ENCODE measurements at places on chromosomes 16 and 17.

DNA sequence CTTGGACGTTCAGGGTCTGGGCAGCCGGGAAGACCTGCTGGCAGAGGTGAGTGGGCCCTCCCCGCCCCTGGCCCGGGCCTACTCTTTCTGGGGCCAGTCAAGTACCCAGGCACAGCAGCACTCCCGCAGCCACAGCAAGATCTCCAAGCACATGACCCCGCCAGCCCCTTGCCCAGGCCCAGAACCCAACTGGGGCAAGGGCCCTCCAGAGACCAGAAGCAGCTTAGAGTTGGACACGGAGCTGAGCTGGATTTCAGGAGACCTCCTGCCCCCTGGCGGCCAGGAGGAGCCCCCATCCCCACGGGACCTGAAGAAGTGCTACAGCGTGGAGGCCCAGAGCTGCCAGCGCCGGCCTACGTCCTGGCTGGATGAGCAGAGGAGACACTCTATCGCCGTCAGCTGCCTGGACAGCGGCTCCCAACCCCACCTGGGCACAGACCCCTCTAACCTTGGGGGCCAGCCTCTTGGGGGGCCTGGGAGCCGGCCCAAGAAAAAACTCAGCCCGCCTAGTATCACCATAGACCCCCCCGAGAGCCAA lies 8.6 kb upstream of the ABCC3 start:
- H3K27ac ChIP-seq = peak overlapping the region; percentile 9
- no peak overlapping the region for H3K4me3 ChIP-seq
- peak; percentile 58 for DNase-seq
- peaks cover 32% of the 10 kb centered on the region for H3K4me1 ChIP-seq
- no peaks in the 10 kb centered on the region for H3K36me3 ChIP-seq
- no peaks in the 10 kb centered on the region for H3K27me3 ChIP-seq

DNA sequence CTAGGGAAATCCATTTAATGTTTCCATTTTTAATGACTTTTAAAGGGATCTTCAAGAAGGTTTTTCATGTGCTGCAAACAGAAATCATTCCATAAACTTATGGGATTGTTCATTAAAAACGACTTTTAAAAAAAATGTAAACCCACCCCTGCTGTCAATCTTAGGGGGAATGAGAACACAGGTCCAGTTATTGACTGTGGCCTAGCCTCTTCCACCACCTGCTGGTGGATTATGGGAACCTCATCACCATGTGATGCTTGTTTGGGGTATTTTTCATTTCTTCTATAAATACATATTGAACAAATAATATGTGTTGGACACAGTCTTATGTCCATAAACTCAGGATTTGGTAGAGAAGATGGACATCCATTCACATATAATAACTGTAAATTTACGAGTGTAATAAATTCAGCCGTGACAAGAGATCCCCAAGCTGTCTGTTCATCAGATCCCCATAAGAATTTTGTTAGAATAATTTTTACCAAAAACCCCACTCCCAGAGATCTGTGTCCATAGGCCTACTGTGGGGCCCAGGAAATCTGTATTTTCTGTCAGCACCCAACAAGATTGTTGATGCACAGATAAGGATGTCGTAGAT lies 42.0 kb upstream of the TMC5 start:
- H3K4me1 ChIP-seq = no peaks in the 10 kb centered on the region
- H3K4me3 ChIP-seq = no peak overlapping the region

- peak overlapping the region; percentile 89 for H3K27ac ChIP-seq
- peaks cover 43% of the 10 kb centered on the region for H3K36me3 ChIP-seq
- peak overlapping the region; percentile 58 for H3K4me3 ChIP-seq
- peaks cover 37% of the 10 kb centered on the region for H3K4me1 ChIP-seq
- DNase-seq = no peak
Observed at GRCh38 chr17:28724500-28725165, 1.4 kb downstream of the TLCD1 start.

- H3K27me3 ChIP-seq = no peaks in the 10 kb centered on the region
- peaks cover 54% of the 10 kb centered on the region for H3K4me1 ChIP-seq
- H3K36me3 ChIP-seq = no peaks in the 10 kb centered on the region
- peak overlapping the region; percentile 82 for H3K27ac ChIP-seq
- H3K4me3 ChIP-seq = peak overlapping the region; percentile 79
- DNase-seq = peak; percentile 60
Observed at GRCh38 chr17:60601447-60602384, 1.7 kb downstream of the PPM1D start.

DNA sequence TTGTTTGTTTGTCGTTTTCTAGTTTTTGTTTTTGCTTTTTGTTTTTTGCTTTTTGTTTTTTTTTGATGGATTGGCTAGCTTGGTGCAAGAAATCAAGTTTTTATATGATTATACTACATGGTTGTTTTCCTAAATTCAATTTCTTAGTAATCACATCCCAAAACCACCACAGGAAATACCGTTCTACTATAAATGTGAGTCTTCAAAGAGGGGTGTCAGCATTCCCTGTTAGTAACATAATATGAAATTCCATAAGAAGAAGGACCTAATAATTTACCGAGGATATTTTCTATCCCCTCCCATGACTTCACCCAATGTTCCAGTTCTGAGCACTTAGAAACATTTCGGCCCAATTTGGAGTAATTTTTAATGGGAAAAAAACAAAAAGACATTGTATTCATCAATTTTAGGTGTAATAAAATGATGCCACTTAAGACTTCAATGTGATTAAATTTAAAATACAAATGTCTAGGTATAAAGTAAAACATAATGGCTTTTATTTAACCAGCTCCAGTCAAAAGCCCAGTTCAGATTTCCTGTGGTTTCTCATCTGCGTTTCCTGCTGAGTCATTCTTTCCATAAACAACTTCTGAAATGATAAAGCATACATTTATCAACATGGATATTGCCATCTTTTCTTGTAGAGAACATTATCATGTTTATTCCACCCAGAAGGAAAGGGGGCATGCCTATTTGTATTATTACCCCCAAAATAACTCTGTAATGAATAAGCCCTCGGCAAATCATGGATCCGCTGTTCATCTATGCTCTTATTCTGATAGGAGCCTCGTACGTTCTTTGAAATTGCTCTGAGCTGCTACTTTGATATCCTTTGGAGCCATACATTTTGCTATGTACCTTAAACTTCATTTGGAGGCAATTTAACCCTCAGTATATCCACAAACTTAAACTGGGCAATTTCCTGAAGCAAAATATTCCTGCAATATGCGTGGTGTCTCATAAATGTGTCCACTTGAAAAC lies 28.1 kb downstream of the HSBP1 start:
- H3K4me1 ChIP-seq = peaks cover 13% of the 10 kb centered on the region
- H3K36me3 ChIP-seq = no peaks in the 10 kb centered on the region
- H3K4me3 ChIP-seq = no peak overlapping the region

DNA sequence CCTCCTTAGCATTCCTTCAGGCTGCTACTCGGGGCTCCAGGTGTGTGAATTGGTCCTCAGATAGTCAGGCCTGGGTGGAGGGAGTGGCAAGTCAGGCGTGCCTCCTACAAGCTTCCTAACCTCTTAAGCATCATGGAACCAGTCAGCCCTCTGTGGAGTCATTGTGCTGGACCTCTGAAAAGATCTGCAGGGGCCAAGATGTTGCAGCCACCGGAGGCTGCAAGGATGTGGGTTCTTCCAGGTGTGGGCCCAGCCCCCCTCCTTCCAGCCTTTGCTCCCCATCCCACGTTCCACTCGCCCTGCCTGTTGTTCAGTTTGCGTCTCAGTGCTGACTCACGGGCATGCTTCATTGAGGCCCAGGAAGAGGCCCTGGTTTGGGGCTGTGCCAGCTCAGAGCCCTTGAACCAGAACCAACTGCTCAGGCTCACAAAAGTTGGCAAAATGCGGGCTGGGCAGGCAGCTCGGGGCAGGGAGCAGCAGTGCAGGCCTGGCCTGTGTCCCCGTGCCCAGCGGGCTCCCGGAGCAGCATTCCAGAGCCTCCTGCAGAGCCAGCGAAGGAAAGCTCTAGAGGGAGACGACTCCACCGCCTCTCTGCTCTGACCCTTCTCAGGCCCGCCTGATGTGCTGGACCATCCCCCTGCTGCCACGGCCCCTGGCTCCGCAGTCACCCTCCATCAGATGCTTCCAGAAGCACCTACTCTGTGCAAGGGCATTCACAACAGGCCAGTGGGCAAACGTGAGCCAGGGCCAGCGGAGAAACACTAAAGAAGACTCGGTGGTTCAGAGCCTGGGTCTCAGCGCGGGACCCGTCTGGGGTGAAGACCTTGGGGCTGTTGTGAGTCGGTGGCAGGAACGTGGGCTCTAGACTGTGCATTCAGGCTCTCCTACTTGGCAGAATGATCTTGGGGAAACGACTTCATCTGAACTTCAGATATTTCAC lies 7.5 kb downstream of the LDHD start:
- H3K4me3 ChIP-seq = peak overlapping the region; percentile 52
- H3K4me1 ChIP-seq = peaks cover 49% of the 10 kb centered on the region
- H3K27me3 ChIP-seq = no peaks in the 10 kb centered on the region
- H3K27ac ChIP-seq = peak overlapping the region; percentile 91
- DNase-seq = peak; percentile 78

- peaks cover 33% of the 10 kb centered on the region for H3K4me1 ChIP-seq
- H3K27ac ChIP-seq = peak overlapping the region; percentile 66
- no peaks in the 10 kb centered on the region for H3K27me3 ChIP-seq
- no peak overlapping the region for H3K4me3 ChIP-seq
- peak; percentile 68 for DNase-seq
- H3K36me3 ChIP-seq = peaks cover 4% of the 10 kb centered on the region
Observed at GRCh38 chr17:12024327-12024726, 3.6 kb downstream of the MAP2K4 start.

- H3K4me3 ChIP-seq = no peak overlapping the region
- H3K36me3 ChIP-seq = no peaks in the 10 kb centered on the region
- no peak for DNase-seq
- no peaks in the 10 kb centered on the region for H3K27me3 ChIP-seq
- H3K27ac ChIP-seq = no peak overlapping the region
Observed at GRCh38 chr16:57238682-57239081, 6.4 kb upstream of the ARL2BP start.

- no peaks in the 10 kb centered on the region for H3K27me3 ChIP-seq
- peaks cover 28% of the 10 kb centered on the region for H3K4me1 ChIP-seq
- H3K4me3 ChIP-seq = no peak overlapping the region
- no peak overlapping the region for H3K27ac ChIP-seq
Observed at GRCh38 chr17:55086635-55087058, 118.1 kb downstream of the STXBP4 start.

- H3K36me3 ChIP-seq = no peaks in the 10 kb centered on the region
- no peak overlapping the region for H3K4me3 ChIP-seq
- H3K27ac ChIP-seq = no peak overlapping the region
- no peaks in the 10 kb centered on the region for H3K27me3 ChIP-seq
Observed at GRCh38 chr17:48719642-48720265, 2.6 kb downstream of the PRAC1 start.

GRCh38 chr17:75105126-75106080 lies 4.4 kb upstream of the ARMC7 start:
- H3K27me3 ChIP-seq = no peaks in the 10 kb centered on the region
- no peak overlapping the region for H3K4me3 ChIP-seq
- peaks cover 15% of the 10 kb centered on the region for H3K36me3 ChIP-seq
- H3K4me1 ChIP-seq = peaks cover 23% of the 10 kb centered on the region
- H3K27ac ChIP-seq = peak overlapping the region; percentile 34

- H3K27me3 ChIP-seq = no peaks in the 10 kb centered on the region
- no peak for DNase-seq
- peaks cover 30% of the 10 kb centered on the region for H3K4me1 ChIP-seq
- no peak overlapping the region for H3K4me3 ChIP-seq
- no peak overlapping the region for H3K27ac ChIP-seq
- no peaks in the 10 kb centered on the region for H3K36me3 ChIP-seq
Observed at GRCh38 chr16:68399456-68399855, 48.9 kb downstream of the SMPD3 start.

DNA sequence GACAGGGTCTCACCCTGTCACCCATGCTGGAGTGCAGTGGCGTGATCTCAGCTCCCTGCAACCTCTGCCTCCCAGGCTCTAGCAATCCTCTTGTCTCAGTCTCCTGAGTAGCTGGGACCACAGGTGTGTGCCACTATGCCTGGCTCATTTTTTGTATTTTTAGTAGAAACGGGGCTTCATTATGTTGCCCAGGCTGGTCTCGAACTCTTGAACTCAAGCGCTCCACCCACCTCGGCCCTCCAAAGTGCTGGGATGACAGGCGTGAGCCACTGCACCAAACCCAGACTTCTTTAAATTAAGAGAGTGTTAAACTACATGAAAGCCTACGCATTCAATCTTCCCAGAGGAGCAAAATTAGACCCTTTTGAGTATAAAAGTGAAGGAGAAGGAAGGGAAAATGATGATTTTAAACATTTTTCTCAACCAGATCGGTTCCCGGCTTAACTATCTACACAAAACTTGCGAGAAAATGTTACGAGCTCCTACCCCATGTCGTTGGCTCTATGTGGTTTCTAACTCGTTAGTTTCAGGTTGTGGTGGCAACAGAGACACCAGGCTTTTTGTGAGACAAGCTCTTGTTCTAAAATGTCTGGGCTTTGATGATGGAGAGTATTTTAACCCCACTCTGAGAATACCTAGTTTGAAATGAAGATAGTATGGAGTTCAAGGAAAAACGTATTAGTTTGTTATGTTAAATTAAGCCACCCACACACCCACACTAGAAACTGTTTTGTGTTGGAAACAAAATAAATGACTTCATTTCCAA lies 26.3 kb downstream of the STAT5B start:
- no peak for DNase-seq
- H3K4me1 ChIP-seq = peaks cover 12% of the 10 kb centered on the region
- no peaks in the 10 kb centered on the region for H3K36me3 ChIP-seq

DNA sequence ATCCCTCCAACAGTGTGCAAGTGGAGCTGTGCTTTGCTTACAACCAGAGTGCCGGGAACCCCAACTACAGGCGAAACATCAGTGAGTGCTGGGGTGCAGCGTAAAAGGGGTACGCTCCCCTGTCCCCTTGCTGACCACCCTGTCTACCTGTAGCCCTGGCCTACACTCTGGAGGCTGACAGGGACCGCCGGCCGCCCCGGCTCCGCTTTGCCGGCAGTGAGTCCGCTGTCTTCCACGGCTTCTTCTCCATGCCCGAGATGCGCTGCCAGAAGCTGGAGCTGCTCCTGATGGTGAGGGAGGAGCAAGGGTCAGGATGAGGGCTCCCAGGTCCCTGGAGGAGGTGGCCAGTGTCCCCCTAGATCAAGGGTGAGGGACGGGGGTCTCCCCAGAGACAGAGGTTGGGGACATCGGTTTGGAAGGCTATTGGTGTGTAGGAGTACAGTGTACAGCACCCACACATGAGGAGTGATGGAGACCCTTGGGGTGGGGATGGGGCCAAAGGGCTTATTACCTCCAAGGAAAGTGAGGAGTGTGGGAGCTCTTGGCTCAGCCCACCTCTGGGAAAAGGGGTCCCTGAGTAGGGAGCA lies 19.6 kb upstream of the PDK2 start:
- DNase-seq = no peak
- peaks cover 19% of the 10 kb centered on the region for H3K4me1 ChIP-seq
- no peaks in the 10 kb centered on the region for H3K27me3 ChIP-seq
- no peak overlapping the region for H3K4me3 ChIP-seq
- H3K27ac ChIP-seq = no peak overlapping the region
